ENCODE measurements at places on chromosomes 6 and 20.

DNA sequence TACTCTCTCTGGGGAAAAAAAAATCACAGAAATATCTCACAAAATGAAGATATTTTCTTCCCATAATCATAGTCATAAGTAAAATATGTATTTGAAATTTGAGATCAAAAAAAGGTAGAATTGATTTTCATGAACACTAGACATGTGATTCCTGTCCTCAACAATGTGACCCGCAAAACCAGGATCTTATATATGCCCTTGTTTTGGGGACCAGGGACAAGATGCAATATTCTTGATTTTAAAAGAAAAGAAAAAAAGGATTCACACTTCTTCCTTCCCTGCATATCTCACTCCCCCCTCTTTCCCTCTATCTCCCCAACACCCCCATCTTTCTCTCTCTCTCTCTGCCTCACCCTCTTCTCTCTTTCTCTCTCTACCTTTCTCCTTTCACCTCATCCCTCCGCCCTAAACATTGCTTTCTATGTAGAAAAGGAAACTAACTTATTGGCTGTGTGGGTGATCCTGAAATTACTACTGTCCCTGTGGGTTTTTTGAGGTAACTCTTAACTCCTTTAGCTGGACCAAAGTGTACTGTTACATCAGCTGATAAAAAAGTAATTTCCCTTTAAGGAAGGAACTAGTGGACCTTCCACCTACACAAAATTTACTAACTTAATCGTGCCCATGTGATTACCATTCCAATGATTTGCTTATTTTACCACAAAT, 85.6 kb downstream of the AIG1 start:
- peak; percentile 40 for DNase-seq

DNA sequence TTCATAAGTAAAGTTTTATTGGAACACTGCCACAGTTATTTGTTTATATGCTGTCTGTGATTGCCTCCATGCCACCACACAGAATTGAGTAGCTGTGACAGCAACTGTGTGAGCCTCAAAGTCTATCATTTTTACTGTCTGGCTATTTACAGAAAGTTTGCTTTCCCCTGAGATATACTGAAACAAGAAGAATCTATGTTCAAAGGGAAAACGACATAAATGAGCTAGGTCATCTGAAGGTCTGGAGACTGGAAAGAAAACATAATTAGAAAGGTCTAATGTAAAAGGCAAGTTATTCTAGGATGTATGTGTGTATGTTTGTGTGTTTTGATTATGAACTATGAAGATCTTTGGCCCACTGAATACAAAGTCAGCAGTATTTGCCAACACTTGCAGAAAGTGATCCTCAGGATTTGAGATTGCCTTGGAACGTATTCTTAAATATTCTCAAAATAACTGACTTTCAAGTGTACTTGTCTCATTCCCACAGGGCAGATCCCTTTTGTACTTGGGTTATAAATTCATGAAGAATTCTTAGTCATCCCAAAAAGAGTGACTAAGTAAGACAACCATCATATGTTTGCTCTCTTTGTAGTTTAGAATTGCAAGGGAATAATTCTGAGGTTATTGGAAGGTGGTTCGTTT, 677.7 kb downstream of the DOK5 start:
- no peak for DNase-seq

DNA sequence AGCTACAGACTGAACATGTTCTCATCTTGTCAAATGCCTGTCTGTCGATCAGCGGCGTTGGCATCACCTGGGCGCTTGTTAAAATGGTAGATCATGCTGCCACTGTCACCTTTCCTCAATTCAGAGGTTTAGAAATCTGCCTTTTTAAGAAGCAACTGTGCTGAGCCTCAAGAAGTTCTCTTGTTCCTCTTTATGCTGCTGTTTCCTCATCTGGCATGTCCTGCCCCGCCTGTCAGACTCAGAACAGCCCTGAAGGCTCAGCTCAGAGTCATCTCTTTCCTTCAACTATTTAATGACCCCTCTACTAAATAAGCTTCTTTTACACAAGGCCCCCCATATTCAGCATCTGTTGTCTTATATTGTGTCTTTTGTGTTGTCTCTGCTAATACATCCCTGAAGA, 368.2 kb downstream of the EPM2A start:
- no peak for DNase-seq

- no peak for DNase-seq
These were observed 185.3 kb downstream of the PKHD1 start for GRCh38 chr6:51901766-51902764.

DNA sequence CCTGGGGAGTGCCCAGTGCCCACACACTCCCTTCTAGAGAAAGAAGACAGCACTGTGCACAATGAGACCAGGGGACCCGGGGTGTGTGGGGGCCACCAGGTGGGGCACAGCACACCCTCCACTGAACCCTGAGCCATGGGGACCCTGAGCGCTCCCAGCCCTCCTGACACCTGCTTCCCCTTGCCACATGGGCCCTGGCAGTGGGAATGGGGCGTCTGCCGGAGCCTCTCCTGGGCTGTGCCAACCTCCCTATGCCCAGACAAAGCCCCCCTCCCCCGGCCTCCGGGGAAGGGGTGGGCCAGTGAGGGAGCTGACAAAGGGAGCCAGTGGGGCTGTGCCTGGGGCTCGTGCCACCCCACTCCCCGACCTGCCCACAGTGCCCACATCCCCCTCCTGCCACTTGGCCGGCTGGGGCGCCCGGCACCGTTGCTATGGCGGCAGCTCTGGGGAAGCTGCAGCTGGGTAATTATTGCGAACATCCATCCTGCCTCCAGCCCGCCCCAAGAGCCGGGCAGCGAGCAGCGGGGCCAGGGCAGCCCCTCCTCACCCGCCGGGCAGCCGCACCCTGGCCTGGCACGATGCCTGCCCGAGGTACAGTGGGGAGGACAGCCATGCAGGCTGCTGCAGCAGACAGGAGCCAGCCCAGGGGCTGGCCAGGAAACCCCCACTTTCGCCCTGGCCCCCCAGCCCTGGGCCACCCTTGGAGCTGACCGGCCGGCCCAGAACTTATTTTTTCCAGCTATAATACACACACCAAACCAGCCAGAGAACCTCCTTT, 41.9 kb upstream of the NOL4L start:
- DNase-seq: no peak

DNA sequence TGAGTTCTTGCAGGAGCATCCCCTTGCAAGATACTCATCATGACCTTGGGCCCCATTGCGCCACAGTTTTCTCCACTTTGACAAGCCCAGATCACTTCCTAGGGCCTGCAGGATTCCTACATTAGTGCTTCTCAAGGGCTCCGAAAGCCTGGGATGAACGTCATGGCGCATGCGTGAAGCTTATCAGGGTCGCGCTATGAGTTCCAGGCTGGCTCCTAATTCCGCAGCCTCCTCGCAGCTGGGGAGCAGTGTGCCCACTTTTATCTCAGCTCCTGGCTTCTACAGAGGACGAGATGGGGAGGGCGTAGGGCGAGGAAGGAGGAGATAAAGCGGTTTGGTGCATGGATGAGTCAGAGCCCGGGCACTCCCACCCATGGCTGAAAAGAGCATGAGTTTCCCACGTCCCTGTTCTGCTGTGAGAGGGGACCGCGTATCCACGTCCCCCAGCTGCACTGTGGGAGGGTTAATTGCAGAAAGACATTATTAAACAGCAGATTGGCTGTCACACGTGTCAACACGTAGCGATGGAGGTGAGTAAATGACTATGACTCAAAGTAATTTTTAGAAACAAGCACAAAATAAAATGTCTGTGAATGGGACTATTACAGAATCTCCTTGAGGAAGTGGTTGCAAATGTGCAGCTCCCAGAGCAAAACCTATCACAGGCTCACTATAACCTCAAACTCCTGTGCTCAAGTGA, 72.9 kb upstream of the DSP start:
- DNase-seq: peak; percentile 84

DNA sequence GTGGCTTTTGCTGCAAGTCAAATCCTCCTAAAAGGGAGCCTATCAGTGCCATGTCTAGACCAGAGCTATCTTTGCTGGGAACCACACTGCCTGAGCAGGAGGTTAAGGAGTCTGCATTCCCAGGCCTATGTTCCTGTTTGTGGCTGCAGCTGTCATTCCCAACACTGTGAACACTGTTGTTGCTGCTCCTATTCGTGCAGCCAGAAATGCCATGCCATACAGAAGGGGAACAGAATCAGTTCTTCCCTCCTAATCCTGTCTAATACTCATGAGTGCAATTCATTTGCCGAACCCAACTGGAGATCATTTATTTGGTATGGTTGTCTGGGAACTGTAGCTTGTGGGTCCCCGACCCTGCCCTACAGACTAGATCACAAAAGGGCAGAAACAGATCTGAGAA, 406.5 kb upstream of the GJE1 start:
- DNase-seq: no peak

Data from suppressor macrophage (primary cell).